Activated T-cell treated with anti-CD3 and anti-CD28 coated beads for 4 hours (primary cell): ENCODE measurements at places on chromosomes 6 and 20.
A peak's percentile ranks its signal among the peaks of the same experiment; 100 is the strongest.

- no peak for DNase-seq
Observed at GRCh38 chr20:50303573-50304500, 113.2 kb downstream of the CEBPB start.

DNA sequence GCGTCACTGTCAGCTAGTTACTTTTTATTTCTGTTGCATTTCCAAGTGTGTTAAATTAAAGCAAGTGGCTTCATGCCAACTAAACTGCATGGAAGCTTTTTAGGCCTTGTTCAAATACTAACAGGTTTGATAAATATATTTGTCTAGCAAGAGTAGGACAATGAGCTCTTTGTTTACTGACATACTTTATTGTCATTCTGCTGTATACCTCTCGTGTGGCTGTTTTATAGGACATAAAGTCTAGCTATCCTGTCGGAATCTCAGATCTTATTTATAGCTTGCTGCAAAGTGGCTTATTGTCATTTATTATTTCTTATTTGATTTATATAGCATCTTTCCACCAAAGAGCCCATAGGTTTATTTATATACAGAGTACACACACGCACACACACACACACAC, 711.1 kb downstream of the KIF16B start:
- no peak for DNase-seq

- DNase-seq, result no peak
Observed at GRCh38 chr6:52523378-52524142, 53.3 kb downstream of the TRAM2 start.

DNA sequence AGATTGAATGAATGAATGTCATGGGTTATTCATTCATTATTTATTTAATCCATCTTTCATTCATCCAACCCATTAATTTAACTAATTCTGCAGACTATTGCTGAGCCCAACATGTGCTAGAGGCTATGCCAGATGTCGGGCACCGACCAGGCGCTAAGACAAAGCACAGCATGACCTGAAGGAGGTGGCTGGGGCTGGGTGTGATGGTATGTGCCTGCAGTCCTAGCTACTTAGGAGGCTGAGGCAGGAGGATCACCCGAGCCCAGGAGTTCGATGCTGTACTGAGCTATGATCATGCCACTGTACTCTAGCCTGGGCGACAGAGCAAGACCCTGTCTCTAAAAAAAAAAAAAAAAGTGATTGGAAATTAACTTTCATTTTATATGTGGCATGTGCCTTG, 5.7 kb upstream of the SLC22A7 start:
- DNase-seq, result no peak

DNA sequence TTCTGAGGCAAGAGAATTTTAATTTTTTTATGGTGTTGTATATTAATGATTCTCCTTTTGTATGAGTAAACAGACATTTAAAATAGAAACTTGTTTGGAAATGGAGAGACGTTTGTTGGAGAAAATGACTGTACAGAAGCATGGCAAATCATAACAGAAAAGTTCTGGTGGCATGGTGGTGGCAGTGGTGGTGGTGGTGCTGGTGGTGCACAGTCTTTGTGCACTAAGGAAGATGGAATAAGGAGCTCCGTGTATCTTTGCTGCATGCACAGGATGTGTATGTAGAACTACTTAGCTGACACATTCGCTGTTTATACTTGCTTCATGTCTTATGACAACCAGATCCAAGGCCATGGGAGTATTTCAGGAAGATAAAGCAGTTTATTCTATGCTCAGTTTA, 294.9 kb downstream of the UTRN start:
- DNase-seq, result no peak

GRCh38 chr20:16556301-16556700, 16.9 kb downstream of the KIF16B start:
- no peak for DNase-seq

DNA sequence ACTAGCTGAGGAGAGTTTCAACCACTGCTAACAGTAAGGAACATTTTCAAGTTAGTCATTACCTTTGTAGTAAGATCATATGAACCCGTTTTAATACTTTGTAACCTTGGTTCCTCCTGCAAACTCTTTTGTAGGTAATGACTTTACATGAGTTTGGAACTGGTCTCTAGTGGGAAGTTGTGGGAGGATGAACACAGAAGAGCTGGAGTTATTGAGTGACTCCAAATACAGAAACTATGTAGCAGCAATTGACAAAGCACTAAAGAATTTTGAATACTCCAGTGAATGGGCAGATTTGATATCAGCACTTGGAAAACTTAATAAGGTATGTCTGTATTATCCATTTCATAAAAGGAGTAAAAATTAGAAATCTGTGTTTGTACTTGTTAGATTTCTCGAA, 29.3 kb downstream of the DOP1A start:
- DNase-seq, result no peak

DNA sequence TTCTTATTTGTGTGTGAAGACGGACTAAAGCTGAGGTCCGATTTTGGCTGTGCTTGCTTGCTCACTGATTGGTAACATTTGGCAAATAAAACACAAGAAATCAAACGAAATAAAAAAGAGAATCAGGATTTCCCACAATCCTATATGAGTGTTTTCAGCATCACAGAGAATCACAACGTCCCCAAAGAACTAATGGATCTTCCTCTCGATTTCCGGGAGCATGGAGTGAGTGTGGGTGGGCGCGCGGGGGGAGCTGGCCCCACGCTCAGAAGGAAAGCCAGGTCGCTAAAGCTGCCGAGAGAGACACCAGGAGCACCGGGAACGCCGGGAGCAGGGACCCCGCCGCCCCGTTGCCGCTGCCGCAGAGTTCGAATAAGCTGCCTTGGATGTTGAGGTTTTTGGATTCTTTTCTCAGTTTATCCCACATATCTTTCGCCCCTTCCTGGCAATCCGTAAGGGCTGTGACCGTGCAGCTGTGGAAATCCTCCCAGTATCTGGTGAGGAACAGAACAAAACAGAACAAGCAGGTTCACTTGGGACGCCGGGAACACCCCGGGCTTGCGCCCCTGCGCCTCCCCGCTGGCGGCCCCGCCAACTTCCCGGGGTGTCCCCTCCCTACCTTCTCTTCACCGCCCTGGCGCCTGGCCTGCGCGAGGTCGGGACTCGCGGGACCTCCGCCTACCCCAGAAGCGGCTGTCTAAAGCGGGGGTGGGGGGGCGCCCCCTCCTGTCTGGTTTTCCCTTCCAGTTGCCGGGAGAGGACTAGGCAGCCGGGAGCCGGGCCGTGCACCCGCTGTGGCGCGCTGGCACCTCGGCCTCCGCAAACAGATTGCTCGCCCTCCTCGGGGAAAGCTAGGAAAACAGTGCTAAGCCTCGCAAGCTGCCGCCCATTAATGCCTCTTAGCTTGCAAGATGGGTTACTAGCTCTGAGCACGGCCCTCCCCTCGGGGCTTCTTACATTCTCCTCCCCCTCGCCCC, 7.7 kb downstream of the NRN1 start:
- DNase-seq, result no peak

DNA sequence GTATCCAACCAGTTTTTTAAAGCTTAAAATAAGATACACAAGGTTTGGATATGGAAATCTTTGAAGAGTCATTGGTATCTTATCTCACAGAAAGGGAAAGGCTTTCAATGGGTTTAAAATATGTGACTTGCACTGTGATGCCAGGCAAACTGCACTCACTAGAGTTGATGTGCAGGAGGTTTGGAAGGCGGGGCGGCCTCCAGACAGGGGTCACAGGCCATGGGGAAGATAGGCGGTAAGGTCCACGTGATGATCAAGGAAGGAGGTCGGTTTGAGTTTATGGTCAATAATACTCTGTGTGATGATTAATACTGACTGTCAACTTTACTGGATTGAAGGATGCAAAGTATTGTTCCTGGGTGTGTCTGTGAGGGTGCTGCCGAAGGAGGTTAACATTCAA, 9.5 kb upstream of the RAMACL start:
- no peak for DNase-seq

DNA sequence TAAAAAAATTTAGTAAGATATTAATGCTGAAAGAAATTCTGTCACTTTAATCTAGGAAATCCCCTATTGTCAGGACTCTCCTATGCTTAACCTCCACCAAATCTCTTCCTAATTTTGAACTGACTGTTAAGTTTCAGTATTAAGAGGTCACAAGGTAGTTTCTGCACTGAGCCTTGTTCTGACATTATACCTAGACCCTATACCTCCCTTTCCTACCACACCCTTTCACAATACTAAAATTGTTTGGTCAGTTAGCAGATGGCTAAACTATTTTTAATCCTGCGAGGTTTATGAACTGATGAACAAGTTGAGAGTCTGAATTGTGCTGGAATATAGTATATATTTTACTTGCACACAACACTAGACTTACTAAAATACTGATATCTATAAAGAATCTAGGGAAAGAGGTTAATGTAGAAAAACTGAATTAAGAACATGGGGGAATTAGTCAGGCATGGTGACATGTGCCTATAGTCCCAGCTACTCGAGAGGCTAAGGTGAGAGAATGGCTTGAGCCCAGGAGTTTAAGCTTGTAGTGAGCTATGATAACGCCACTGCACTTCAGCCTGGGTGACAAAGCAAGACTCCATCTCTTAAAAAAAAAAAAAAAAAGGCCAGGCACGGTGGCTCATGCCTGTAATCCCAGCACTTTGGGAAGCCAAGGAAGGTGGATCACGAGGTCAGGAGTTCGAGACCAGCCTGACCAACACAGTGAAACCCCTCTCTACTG, 51.5 kb downstream of the HBS1L start:
- no peak for DNase-seq

DNA sequence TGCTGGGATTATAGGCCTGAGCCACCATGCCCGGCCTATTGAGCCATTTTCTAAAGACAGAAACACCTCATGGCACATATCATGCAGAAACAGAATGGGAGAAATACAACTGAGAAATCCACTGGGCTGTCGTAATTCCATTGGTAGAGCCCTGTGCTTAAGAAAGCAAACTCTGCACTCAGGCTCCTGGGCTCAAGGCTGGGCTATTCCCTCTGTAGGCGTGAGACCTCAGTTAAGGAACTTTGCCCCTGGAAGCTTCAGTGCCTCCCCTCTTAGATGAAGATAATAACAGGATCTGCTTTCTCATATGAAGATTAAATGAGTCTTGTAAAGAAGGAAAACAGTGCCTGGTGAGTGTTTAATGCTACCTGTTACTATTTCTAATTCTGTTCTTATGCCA, 120.3 kb downstream of the PXDC1 start:
- DNase-seq, result no peak

DNA sequence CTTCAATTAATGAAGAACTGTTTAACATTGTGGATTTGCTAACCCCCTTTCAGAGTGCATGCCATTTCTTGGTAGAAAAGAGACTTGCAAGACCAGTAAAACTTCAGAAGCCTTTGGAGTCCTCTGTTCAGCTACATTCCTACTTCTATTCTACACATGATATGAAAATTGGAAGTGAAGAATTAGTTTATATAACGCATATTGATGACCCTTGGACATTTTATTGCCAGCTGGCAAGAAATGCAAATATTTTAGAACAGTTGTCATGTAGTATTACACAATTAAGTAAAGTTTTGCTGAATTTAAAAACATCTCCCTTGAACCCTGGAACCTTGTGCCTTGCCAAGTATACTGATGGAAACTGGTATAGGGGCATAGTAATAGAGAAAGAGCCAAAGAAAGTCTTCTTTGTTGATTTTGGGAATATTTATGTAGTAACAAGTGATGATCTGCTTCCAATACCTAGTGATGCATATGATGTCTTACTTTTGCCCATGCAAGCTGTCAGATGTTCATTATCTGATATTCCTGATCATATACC, 3.3 kb downstream of the TDRD6 start:
- no peak for DNase-seq

GRCh38 chr6:24666641-24667377, at the start of the genes ACOT13 and TDP2:
TSS of gene ACOT13 (plus strand) at chr6:24667077. CDS start at chr6:24667264, 187 bp downstream.
TSS of gene TDP2 (minus strand) at chr6:24666899. CDS start at chr6:24666862, 37 bp downstream.
- peak; percentile 93 for DNase-seq

DNA sequence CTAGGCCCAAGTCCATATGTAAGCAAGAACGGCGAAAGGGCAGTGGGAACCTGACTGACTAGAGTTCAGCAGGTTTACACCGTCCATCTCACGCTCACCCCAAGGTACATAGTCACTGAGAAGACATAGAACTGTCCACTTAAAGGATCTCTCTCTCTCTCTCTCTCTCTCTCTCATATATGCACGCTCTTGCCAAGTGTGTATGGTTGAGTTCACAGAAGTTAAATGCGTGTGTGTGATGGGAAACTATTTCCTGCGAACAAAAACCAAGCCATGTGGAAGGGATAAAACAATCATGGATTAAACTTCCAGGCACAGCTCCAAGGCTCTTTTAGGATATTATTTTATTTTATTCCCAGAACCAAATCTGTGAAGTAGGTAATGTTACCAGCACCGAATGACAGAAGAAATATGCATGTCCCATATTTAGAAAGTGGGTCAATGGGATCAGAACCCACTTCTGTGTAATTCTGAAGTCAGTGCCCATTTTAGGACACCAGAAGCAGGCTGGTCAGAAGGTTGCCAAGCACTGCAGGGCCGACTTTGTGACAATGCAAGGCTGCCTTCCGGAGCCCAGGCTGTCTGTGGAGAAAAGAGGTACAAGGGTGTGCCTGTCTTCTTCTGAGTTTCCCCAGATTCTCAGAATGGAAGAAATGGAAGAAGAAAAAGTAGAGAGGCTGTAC, 49.2 kb upstream of the MAP7 start:
- no peak for DNase-seq

GRCh38 chr6:20198775-20199174, 13.5 kb downstream of the MBOAT1 start:
- no peak for DNase-seq

GRCh38 chr20:46205349-46205748, 87.2 kb downstream of the CD40 start:
- DNase-seq, result no peak

- no peak for DNase-seq
Observed at GRCh38 chr6:54285595-54285994, 22.6 kb upstream of the TINAG start.

- DNase-seq, result no peak
Observed at GRCh38 chr6:29479560-29479959, 8.2 kb downstream of the MAS1L start.

DNA sequence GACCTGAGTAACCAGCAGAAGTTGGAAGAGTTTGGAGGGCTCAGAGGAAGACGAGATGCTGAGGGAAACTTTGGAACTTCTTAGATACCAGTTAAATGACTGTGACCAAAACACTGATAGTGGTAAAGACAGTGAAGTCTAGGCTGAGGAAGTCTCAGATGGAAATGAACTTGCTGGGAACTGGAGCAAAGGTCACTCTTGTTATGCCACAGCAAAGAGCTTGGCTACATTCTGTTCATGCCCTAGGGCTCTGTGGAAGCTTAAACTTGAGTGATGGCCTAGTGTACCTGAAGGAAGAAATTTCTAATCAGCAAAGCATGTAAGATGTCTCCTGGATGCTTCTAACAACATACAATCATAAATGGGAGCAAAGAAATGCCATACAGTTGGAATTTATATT, 24.7 kb downstream of the WDR27 start:
- no peak for DNase-seq

DNA sequence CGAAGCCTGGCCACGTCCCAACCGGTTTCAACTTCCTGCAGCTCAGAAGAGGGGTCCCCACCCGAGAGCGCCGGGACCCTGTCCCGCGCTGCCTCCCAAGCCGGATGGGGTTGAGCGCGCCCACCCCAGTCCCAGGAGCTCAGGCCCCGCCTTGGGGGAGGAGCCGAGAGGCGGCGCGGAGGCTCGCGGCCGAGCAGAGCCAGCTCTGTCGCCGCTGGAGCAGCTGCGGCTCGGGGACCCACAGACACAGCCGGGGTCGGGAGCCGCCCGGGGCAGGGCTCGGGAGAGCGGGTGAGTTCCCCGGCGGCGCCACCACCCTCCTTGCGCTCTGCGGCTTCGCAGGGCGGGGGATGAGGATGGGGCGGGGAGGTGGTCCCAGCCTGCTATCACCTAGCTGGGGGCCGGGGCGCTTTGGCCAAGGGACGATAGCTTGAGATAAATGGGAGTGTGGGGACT, at the start of gene PPP1R16B:
Gene PPP1R16B, plus strand, starts transcription at position 196 of the 456 bp plus-strand sequence. CDS start 30,229 bp downstream, outside the sequence.
- DNase-seq, result peak; percentile 71

- DNase-seq, result no peak
Observed at GRCh38 chr20:46172455-46172854, 54.3 kb downstream of the CD40 start.

GRCh38 chr6:89859744-89860143, 30.1 kb downstream of the CASP8AP2 start:
- DNase-seq, result no peak
